ENCODE measurements at places on chromosomes 6 and 20.

GRCh38 chr6:23688650-23689049 lies 437.4 kb upstream of the NRSN1 start:
- DNase-seq: no peak

DNA sequence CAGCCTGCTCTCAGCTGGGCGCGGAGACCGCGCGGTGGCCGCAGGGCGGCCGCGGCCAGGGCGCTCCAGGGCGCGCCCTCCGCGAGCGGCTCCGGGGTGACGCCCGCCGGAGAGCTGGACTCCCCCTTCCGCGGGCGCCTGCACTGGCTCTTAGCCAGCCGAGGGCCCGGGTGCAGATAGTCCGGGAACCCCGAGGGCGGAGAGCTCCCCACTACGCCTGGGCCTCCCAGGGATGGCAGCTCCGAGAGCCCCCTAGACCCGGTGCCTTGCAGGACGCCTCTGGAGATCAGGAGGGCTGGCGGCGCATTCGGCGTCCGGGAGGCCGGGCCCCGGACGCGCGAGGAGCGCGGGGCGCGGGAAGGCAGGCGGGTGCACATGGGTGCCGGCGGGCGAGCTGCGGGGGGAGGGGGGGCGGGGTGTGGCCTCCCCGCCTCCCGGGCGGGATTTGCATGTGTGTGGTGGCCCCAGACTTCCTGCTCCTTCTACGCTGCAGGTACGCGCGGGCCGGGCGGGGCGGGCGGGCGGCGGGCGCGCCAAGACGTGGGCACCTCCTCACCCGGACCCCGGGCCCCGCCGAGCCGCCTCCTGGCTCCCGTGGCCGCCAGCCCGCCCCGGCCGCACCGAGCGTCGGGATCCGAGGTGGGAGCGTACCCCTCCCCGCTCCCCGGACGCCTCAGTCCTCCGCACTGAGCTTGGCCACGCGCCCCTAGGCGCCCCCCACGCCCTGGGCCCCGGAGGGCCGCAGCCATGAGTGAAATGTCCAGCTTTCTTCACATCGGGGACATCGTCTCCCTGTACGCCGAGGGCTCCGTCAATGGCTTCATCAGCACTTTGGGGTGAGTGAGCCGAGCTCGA lies at the start of gene ITPR3:
ITPR3 (plus strand) TSS at position 467 of the 855 bp plus-strand sequence; CDS start at position 748, 281 bp downstream.
- no peak for DNase-seq

- no peak for DNase-seq
These were observed 12.5 kb downstream of the CTSZ start for GRCh38 chr20:58994390-58995159.

GRCh38 chr6:132797951-132798868 lies at the start of gene SLC18B1:
TSS of gene SLC18B1 (minus strand) at chr6:132798637. CDS start at chr6:132798456, 181 bp downstream.
- DNase-seq: peak; percentile 71

DNA sequence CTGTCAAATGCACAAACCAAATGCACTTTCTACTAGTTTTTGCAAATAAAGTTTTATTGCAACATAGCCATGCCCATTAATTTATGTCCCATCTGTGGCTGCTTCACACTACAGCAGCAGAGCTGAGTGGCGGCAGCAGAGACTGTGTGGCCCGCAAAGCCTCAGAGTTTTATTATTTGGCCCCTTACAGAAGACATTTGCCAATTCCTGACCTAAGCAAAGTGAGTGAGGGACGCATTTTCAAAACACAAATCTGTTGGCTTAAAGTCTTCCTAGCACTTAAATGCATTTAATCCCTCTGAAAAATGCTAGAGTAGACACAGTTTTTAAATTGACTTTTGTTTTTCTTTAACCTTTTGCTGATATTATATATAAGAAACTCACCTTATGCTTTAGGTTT lies 126.4 kb downstream of the PHACTR3 start:
- DNase-seq: no peak

DNA sequence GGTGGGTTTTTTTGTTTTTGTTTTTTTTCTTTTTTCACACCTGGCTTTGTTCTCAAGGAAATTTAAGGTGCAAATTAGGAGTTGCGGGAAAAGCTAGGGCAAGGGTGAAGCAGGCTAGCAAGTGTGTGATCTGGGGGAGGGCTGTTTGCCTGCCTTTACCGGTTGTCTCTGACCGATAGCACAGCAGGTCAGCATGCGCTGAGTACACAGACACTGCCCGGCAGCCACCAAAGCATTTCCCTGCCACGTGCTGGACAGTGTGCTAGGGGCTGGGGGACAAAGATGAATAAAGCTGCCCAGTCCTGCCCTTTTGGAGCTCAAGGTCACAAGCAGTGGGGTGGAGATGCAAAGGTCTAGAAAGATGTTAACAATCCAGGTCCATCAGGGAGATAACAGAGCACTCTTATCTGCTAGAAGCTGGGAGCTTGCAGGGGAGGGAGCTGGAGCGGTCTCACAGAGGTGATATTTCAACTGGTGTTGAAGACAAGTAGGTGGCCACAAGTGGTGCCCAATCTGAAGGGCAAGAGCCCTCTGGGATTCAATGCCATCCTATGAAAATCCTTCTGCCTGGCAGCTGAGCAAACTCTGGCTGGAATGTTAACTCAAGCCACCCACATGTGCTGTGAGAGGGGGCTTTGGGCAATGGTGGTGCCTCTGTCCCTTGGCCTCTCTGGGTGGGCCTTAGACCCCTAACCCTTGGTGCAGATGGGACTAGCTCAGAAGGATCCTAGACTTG lies 24.5 kb downstream of the TTBK1 start:
- DNase-seq: no peak

DNA sequence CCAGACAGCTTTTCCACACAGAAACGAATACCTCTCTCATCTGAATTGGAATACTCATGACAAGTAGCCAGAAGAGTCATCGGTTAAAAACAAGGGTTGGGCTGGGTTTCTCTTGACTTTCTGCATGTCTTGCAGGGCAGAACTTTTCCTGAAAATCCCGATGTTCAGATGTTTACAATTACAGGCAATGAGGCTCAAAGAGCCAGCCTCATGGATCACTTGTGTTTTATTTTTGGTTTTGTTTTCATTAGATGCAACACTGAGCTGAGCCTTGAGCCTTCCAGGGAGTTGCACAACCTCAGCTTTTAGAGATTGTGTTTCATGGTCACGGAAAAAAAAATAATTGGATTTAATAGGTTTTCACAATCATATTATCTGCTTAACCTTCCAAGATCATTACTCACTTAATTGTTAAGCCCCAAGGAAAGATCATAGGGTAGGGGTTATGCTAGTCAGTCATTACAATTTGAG lies 288.1 kb upstream of the PRDM1 start:
- no peak for DNase-seq

GRCh38 chr6:148521586-148521985 lies 178.9 kb downstream of the SASH1 start:
- DNase-seq: no peak

All from anterior cingulate cortex (tissue), 58 donors.